Fibroblast of pulmonary artery (primary cell): ENCODE measurements at places on chromosomes 11 and 22.

DNA sequence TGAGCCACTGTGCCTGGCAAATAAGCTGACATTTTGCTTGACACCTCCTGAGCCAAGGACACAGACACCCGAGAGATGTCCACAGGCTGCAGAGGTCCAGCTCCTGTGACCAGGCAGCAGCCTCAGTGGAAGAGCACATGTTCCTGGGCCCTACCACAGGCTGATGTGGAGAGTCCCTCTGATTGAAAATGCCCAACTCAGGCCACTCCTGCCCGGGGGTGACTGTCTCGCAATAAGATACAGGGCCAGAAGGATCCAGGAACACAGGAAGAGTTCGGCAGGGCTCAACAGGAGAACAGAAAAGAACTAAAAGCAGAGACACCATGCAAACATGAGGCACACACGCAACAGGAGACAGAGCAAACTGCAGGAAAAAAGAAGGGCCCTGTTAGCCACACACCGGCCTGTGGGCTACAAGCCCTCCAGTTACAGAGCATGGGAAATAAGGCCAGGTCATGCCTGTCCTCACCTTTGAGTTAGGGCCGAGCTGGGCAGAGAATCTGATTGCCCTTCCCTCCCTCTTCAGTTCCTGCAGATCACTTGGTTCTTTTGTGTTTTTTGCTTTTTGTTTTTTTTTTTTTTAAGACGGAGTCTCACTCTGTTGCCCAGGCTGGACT, 28.3 kb upstream of the MALAT1 start:
- DNase-seq: no peak

- DNase-seq: no peak
These were observed 255.9 kb downstream of the INSC start for GRCh38 chr11:15370495-15371147.

- no peak for DNase-seq
These were observed 6.3 kb upstream of the ARHGAP8 start for GRCh38 chr22:44745853-44746789.

DNA sequence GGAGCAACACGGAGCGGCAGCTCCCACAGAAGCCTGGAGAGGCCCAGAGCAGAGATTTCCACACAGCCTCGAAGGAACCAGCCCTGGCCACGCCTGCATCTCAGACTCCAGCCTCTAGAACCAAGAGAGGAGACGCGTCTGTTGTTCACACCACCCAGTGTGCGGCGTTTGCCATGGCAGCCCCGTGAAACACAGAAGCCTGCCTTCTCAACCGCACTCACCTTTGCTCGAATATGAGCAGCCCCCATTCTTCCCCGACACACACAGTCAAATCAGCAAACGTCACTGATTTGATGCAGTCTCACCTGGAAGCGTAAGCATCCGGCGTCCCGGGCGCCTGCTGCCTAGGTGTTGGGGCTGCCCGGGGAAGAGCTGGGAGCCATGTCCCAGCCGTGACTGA, 14.2 kb upstream of the TALDO1 start:
- DNase-seq: no peak

- no peak for DNase-seq
These were observed 309.9 kb downstream of the GUCY1A2 start for GRCh38 chr11:106708348-106708747.

DNA sequence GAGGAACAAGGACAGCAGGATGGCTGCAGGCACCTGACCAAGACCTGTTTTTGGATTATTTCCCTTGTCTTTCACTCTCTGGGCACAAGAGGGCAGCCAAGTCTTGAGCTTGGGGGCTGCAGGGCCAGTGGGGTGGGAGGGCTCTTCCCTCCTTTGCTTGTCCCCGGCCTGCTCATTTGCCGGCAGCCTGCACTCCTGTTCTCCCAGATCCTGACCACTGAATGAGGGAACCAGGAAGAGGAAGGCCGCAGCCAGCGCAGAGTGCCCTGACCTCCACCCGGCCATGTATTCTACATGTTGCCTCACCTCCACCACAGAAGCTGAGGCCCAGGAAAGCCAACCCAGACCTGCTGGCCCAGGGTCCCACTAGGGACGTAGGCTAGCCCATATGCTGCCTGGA, 15.5 kb upstream of the NNMT start:
- peak; percentile 92 for DNase-seq

GRCh38 chr22:35170716-35171697, 86.3 kb upstream of the HMGXB4 start:
- no peak for DNase-seq

GRCh38 chr22:29509815-29510214, 29.8 kb downstream of the NEFH start:
- DNase-seq: no peak

- no peak for DNase-seq
These were observed 78.4 kb upstream of the TP53I11 start for GRCh38 chr11:45028911-45029682.

- no peak for DNase-seq
These were observed 104.6 kb downstream of the ATXN10 start for GRCh38 chr22:45776313-45776585.

DNA sequence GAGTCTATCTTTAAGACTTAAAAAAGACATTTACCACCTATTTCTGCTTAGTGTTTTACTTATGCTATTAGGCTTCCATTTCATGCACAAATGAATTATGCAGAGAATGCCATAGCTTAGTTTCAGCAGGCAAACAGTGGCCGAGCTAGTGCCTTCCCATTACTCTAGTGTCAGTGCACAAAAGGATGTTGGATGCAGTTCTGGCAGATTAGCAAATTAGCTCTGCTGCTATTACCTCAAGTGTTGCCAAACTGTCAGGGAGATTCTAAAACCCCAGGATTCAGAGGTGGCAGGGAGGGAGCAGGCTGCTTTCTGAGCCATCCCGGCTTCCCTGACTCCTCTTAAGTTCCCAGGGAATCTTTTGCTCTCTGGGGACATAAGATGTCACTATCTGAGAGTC, 209.4 kb upstream of the NCAM1 start:
- DNase-seq: no peak

DNA sequence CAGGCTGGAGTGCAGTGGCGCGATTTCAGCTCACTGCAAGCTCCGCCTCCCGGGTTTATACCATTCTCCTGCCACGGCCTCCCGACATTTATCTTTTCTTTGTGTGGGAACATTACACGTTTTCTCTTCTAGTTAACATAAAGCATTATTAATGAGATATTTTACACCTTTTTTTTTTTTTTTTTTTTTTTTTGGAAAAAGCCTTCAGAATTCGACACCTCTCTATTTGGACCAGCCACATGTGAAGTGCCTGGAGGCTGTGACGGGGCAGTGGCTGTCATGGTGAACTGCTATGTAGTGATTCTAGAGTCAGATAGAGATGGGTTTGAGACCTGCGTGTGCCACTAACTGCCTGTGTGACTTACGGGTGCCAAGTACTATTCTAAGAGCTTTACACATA, 64.3 kb downstream of the SMIM38 start:
- DNase-seq: no peak

DNA sequence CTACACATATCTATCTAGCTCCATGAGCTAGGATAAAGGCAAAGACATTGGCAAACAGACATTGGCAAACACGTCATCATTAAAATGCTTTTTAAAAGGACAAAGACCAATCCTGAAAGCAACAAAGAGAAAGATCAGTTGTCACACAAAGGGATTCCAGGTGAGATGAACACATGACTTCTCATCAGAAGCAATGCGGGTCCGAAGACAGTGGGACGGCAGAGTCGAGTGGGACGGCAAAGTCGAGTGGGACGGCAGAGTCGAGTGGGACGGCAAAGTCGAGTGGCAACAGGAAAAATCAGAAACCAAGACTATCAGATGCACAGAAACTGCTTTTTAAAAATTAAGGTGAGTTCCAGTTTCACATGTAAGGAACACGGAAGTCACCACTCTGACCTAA, 609.5 kb downstream of the BRD1 start:
- DNase-seq: no peak

GRCh38 chr22:32631507-32632255, 157.1 kb downstream of the FBXO7 start:
- no peak for DNase-seq

- peak; percentile 73 for DNase-seq
These were observed 96.4 kb downstream of the KIAA1671 start for GRCh38 chr22:25048659-25049647.

DNA sequence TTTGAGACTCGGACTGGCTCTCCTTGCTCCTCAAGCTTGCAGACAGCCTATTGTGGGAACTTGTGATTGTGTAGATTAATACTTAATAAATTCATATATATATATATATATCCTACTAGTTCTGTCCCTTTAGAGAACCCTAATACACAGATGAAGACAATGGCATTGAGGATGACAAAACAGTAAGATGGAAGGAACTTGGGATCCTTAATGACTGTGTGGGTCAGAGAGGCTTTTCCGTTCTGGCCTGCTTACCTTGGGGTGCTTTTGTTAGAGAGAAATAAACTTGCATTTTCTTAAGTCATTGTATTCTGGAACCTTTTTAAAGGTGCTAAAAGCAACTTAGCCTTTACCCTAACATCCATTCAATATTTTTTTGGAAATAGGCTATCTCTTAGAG, 49.6 kb upstream of the RRAS2 start:
- DNase-seq: no peak

DNA sequence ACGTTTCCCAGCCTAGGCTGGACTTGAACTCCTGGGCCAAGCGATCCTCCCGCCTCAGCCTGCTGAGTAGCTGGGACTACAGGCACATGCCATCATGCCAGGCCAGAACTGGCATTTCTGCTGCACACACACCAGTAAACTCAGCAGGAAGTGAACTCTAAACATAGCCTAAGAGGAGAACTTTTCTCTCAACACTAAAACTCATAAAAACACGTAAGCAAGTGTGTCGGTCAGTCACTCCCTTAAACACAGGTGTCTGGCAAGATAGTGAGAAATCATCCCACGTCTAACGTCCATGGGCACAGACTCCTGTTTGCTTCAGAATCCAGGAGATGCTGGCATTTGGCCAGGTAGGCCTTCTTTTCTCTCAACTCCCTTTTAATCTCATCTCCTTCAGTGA, 104.8 kb downstream of the RPL27A start:
- DNase-seq: no peak

DNA sequence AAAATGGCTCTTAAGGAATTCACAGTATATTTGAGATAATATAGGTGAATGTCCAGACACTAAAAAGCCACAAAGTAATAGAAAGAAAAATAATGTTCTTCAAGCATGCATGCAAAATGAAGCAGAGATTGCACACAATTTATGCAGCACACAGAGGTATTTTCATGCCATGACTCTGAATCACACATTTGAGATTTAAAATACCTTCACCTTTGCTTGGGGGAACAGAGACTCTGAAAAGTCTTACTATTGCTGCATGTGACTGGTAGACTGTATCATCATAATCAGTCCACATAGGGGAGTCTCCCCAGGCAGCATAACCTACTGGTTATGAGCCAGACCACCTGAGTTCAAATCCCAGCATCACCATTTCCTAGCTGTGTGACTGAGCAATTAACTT, 96.2 kb downstream of the RCN1 start:
- no peak for DNase-seq

DNA sequence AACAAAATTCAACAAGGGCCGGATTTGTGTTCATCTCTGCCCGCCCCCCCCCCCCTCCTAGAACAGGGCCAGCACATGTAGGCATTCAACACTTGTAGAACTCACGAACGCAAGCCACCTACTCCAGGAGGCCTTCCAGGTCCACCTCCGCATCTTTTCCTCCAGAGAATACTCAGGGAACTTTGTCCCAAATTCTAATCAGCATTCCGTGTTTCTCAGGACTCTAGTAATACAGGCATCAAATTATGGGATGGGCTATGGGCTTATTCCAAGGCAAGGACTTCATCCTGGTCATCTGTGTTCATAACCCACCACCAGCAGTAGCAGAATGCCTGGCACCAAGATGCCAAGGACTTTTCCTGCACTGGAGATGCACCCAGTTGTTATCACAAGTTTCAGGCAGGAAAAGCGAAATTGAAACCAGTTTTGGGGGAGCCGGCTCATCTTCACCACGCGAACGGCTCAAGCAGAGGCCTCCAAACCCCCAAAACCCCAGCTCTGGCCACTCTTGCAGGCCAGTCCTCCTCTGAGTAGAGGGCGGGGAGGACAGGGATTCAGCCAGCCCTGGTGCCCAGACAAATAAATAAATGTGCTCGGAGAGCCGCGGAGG, 462 bp downstream of the UBE2L6 start:
- peak; percentile 14 for DNase-seq

DNA sequence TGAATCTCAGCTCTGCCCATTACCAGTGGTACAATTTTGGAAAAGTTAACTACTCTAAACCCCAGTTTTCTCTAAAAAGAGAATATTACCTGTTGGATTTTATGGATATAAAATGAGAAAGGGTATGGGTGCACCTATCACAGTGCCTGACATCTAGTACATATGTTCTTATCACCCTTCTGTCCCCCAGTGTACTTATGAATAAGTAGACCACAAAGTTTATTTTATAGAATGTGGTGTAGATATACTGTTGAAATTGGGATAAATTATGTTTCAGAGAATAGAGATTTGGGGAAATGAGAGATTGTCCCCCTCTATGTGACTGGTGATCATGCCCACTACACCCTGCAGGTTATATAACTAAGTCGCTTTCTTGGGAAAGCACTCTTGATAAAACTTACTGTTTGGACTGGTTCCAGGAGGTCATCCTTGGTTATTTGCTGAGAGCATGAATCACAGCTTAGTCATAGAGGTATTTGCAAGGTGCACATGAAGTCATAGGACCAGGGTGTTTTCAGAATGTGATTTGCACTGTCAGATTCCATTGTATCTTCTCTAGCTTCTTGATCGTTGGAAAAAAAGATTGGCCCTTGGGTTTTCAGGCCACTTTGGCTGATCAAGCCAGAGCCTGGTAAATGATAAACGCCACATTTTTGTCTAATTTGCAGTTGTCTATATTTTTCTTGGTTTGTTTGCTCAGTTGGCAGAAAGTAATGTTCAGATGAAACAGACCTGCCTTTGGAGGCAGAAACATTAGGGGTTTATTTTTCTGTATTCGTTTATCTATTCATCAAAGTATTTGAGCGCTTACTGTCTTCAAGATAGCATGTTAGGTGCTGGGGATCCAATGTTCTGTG, 21.3 kb downstream of the STX3 start:
- peak; percentile 65 for DNase-seq

DNA sequence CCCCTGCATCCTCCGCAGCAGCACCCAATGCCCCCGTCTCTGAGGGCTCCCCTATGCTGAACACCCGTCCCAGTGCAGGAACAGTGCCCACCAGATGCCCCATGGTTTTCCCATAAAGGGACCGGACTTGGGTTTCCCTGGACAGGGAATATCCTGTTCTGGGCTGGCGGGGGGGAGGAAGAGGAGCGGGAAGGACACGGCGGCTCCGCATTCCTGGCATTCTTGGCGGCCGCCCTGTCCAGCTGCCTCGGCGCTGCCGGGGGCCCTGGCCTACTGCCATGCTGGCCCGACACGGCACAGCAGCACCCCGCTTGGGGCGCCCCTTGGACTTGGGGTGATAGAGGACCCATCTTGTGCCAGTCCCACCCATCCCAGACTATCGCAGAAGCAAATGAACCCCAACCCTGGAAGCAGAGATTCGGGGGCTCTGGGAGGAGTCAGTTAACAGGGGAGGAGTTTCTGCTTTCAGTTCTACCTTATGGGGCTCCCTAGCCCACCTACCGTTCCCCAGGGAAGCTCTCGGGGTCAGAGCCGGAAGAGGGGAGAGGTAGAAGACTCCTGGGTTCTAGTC, 23.7 kb upstream of the CBX7 start:
- peak; percentile 81 for DNase-seq

- DNase-seq: no peak
These were observed 70.2 kb downstream of the RTL6 start for GRCh38 chr22:44427611-44428470.
